ENCODE measurements at places on chromosomes 11 and 22.

GRCh38 chr11:26424255-26424654, 92.3 kb downstream of the ANO3 start:
- DNase-seq, result no peak

- DNase-seq, result no peak
These were observed 303.0 kb downstream of the CADM1 start for GRCh38 chr11:115201111-115201792.

DNA sequence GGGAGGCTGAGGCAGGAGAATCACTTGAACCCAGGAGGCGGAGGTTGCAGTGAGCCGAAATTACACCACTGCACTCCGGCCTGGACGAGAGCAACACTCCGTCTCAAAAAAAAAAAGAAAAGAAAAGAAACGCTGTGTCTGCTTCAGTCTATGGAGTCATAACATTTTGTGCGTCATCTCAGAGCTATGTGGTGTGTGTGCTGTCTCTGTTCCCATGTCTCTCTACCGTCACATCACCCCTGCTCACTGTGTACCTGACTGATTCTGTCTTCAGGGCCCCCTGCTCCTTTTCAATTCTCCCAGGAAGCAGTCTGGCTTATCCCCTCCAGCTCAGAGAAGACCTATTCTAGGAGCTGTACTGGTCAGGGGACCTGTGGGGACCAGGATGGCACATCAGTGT, 7.0 kb downstream of the BACE1-AS start:
- no peak for DNase-seq

- DNase-seq, result no peak
These were observed 189.0 kb upstream of the SYT13 start for GRCh38 chr11:45475173-45475572.

DNA sequence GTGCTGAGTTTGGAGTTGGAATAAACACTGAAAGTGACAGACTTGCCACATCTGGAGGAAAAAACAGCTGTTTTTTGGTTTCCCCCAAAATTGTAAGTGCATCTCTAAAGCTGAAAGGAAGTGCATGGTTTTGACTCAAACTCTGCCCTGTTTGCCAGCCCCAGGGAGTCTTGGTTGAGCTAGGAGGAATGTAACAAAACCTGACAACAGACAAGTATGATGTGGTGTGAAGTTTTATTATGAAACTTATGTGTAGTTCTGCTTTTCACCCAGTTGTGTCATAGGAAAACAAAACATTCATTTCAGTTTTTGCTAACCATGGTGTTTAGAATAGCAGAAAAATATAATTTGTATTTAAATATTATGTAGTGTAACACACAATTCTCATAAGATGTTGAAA, 31.7 kb upstream of the PDE3B start:
- DNase-seq, result no peak

GRCh38 chr11:128227466-128227865, 359.9 kb downstream of the ETS1 start:
- DNase-seq, result no peak

DNA sequence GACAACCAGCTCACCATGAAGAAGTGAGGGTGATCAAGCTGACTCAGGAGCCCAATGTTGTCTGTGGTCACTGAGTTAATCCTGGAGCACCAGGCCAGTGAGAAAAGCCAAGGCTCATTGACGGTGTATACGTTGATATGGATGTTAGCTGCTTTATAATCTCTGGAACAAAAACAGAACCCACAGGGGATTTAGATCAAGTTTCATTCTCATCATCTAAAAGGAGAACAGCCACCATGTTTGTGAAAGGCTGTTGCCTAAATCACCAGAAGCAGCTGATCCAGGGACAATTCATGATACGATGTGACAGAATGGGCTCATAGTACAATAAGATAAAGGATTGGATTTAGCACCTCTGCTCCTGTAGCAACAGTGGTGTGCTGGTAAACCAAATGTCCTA, 68.5 kb downstream of the GDPD4 start:
- no peak for DNase-seq

- no peak for DNase-seq
These were observed 154.1 kb upstream of the SNX19 start for GRCh38 chr11:131070365-131070764.

GRCh38 chr11:73262851-73263495, 9.2 kb upstream of the P2RY6 start:
- DNase-seq, result no peak

DNA sequence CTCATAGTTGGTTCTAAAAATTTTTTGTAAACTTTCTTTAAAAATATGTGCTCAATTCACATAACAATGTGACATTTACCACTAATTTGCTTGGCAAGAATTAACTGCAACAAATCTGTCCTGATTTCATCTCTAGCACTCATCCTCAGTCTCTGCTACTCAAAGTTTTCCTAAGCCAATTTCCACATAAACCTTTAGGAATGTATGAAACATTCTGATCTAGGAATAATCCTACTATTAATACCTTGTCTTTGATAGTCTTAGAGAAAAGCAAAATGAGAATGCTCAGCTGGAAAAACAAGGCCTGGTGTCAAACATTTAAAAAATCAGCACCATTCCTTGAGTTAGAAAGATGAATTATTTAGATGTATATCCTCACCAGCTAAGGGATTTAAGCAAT, 114.3 kb downstream of the CD44 start:
- no peak for DNase-seq

GRCh38 chr11:33709466-33709865, 8.8 kb upstream of the C11orf91 start:
- no peak for DNase-seq

- DNase-seq, result no peak
These were observed 11.7 kb upstream of the POLDIP3 start for GRCh38 chr22:42626431-42626830.

GRCh38 chr11:13260201-13260962, 17.2 kb upstream of the BMAL1 start:
- no peak for DNase-seq

- no peak for DNase-seq
These were observed 35.2 kb downstream of the PPP2R1B start for GRCh38 chr11:111730871-111731591.

GRCh38 chr11:82675838-82676237, 57.8 kb downstream of the FAM181B start:
- no peak for DNase-seq

DNA sequence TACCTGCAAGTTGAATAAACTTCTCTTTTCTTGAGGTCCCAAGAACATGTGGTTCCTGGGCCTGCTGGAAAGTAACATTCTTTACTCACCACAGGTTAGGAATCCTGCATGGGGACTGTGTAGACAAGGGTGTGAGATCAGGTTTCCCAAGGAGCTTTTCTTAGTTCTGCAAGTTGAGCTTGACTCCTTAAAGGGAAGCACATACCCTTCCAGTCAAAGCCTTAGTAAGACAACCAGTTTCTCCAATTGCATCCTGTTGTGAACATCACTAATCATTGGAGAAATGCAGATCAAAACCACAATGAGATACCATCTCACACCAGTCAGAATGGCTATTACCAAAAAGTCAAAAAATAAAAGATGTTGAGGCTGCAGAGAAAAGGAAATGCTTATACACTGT, 48.3 kb upstream of the PAK1 start:
- DNase-seq, result no peak

DNA sequence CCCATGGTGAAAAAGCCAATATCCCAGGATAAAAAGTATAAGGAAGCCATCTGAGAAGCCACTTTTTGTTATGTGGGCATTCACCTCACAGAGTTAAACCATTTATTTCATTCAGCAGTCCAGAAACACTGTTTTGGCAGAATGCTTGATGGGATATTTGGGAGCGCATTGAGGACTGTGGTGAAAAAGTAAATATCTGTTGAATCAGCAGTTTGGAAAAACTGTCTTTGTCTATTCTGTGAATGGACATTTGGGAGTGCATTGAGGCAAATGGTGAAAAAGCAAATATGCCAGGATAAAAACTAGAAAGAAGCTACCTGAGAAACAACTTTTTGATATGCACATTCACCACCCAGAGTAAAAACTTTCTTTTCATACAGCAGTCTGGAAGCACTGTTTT, 276.2 kb upstream of the TRIM48 start:
- no peak for DNase-seq

- DNase-seq, result no peak
These were observed 92.2 kb downstream of the STK33 start for GRCh38 chr11:8501836-8502235.

DNA sequence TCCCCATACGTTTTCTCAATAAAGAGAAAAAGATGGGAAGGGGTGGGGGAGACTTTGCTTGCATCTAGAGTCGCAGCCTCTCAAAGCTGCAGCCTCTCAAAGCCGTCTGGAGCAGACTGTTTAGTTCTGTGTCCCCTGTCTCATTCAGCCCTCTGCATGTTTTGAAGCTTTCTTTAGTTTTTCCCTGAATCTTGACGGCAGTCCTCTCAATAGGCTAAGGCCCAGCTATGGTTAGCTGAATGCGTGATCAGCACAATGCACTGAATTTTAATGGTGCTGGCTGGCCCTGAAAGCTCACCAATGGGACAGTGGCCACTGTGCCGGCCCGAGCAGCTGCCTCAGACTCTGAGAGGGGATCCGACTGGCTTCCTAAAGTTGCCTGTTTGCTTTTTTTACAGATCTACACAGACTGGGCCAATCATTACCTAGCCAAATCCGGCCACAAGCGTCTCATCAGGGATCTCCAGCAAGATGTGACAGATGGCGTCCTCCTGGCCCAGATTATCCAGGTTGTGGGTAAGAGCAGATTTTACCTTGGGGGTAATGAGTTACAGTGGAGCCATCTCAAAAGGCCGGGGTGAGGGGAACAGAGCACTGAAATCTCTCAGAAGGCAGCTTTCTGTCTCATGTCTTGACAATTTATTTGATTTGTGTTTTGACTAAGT, 119.6 kb downstream of the NAV2 start:
- no peak for DNase-seq

GRCh38 chr11:28011813-28012212, 96.1 kb downstream of the KIF18A start:
- no peak for DNase-seq

- DNase-seq, result no peak
These were observed 9.3 kb downstream of the CD44 start for GRCh38 chr11:35148163-35148837.

GRCh38 chr11:32006799-32007388, 84.0 kb upstream of the RCN1 start:
- no peak for DNase-seq

DNA sequence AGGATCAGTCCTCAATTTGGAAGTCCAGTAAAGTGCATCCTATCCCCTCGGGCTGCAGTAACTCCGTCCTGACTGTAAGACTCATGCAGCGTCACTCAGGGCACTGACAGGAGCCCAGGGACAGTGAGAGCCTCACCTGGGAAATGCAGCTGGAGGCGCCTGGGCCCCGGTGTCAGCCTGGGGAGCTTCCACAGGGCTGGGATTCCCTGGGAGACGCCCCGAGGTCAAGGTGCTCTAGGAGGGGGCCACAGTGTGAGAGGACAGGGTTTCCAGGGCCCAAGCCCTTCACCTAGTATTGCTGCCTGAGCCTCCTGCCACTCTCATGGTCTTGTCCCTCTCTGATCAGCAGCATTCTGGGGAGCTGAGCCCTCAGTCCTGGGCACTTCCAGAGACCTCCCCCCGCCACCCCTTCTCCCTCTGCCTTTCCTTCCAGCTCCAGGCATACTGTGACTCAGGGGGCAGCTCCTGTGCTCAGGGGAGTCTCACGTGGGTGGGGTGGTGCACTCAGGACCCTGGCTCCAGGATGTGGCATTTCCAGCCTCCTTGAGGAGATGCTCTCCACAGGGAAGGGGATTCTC, 99.1 kb upstream of the IGLL5 start:
- DNase-seq, result no peak

- DNase-seq, result no peak
These were observed 101.9 kb downstream of the MRTFA start for GRCh38 chr22:40534379-40535188.

DNA sequence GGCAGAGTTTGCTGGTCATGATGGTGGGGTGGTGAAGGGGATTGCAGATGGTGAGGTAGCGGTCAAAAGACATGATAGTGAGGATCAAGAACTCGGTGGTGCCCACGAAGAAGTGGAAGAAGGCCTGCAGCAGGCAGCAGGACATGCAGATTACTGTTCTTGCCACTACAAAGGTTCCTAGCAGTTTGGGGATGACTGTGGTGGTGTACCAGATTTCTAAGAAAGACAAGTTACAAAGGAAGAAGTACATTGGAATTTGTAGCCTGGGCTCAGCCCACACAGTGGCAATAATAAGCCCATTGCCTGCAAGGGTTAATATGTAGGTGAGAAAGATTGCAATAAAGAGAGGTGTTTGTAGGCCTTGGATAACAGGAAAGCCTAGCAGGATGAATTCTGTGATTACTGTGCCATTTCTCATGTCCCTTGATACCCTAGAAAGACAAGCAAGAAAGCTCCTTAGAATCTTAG, at the start of gene OR6X1:
TSS of gene OR6X1 (minus strand) at position 418 of the 468 bp plus-strand sequence. CDS start at position 418, 0 bp downstream.
- no peak for DNase-seq

DNA sequence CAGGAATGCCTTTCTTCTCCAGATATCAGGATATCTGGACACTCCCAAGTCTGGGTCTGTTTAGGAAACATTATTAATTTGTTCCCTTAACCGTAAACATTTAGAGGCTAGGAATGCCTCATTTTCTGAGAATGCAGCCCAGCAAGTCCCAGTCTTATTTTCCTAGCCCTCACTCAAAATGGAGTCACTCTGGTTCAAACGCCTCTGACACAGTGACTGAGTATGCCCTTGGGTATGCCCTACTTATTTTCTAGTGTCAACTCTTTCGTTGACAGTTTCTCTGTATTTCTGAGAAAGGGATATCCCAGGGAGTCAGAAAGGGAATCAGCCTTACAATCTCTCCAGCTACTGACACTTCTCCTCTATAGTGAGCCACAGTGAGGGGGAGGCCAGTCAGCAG, 16.0 kb upstream of the CCDC81 start:
- DNase-seq, result no peak

DNA sequence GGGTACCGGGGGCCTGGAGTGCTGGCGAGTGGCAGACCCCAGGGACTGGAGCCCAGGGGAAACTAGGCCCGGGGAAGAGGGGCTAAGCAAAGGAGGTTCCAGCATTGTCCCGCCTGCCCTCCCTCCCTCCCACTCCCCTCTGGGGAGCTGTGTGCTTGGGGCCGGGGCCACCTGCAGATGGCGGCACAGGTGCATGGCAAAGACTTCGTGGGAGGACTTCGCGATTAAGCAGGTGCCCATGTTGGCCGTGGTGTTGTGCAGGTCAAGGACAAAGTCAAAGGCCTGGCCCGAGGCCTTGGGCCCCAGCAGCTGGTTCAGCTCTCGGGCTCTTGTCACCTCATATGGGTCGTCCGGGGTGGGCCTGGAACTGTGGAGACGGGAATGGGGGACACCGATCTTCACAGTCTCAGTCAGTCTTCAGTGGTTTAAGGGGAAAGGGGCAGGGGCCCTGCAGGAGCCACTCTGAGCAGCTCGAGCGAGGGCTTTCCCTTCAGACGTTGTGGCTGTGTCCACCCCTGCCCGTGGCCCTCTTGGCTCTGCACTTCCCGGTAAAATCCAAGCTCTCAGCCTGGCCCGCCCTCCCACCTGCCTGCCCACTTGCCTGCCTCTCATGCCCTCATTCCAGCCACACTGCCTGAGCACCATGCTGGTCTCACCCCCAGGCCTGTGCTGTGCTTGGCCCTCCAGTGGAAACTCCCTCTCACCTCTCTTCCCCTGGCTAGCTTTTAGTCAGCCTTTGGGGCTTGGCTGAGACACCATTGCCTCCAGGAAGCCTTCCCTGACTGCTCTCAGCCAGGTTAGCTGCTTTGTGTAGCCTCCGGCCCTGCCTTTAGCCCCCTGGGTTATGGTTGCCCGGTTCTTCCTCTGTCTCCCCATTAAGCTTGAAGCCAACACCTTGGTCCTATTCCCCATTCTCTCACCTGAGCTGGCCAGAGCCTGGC, 4.7 kb downstream of the ACY3 start:
- no peak for DNase-seq

GRCh38 chr22:17119481-17120202, 1.5 kb downstream of the TMEM121B start:
- DNase-seq, result no peak

All from activated naive CD4-positive, alpha-beta T cell (primary cell).